Kidney (tissue), 22 donors: ENCODE measurements at places on chromosomes 5 and 9. TPM values are rescaled to one million over a fixed set of nuclear protein-coding genes. Genes with fewer than 3 reads are reported as not detected.

CCL27 gene
- total RNA-seq = not detected

C5orf58 gene
- not detected for total RNA-seq

GLIPR2 gene
- 19.6 TPM for total RNA-seq

- H3K4me1 ChIP-seq = no peaks in the 10 kb centered on the region
- H3K27me3 ChIP-seq = no peaks in the 10 kb centered on the region
- no peaks in the 10 kb centered on the region for H3K36me3 ChIP-seq
- no peak for DNase-seq
Measured at GRCh38 chr5:113044776-113045465, 68.3 kb downstream of the DCP2 start.

DNA sequence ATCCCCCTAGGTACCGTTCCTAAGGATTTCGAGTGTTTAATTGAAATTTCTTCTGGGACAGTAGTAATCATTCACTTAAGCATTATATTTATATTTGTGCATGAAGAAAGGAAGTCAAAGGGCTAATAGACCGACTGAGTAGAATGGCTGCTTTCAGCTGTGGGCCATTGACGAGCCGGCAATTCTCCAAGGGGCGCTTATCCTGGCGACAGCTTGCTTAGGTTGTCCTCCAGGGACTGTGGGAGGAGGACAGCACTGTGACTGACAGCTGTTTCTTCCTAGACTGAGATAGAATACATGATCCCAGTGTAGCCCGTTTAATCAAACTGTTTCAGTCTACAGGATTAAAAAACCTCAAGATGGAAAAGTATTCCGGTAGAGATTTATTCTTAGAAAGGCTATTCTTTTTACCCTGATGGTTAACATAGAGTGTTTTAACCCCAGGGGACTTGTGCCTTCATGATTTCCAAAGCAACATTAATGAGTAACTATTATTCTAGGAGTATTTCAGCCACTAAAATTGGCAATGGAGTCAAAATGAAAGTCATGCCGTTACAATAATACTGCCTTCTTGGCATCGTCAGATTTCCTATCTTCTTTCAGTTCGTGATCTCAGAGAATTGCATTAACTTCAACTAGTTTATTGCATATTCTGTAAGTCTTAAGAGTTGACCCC, 943.1 kb upstream of the WWC1 start:
- no peak overlapping the region for H3K27ac ChIP-seq
- H3K4me3 ChIP-seq = no peak overlapping the region
- no peaks in the 10 kb centered on the region for H3K27me3 ChIP-seq
- no peaks in the 10 kb centered on the region for H3K36me3 ChIP-seq

DNA sequence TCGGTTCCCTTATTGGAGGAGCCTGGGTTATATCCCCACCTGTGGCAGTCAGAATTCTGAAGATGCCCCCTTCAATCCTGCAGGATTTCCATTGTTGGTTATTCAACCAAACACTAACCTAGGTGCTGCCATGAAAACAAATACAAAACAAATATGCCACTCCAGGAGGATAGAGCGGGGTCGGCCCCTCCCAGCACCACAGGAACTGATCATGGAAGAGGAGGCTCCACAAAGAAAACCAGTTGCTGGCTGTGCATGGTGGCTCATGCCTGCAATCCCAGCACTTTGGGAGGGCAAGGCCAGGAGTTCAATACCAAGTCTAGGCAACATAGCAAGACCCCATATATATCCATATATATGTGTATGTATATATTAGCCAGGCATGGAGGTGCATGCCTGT, 13.2 kb upstream of the ADGRD2 start:
- no peaks in the 10 kb centered on the region for H3K27me3 ChIP-seq
- H3K27ac ChIP-seq = no peak overlapping the region
- no peaks in the 10 kb centered on the region for H3K4me1 ChIP-seq
- H3K4me3 ChIP-seq = no peak overlapping the region

GRCh38 chr5:131413605-131414559, 150.0 kb downstream of the CDC42SE2 start:
- no peak overlapping the region for H3K4me3 ChIP-seq
- no peak for DNase-seq
- H3K27ac ChIP-seq = no peak overlapping the region
- H3K4me1 ChIP-seq = peaks cover 5% of the 10 kb centered on the region
- H3K27me3 ChIP-seq = no peaks in the 10 kb centered on the region

DNA sequence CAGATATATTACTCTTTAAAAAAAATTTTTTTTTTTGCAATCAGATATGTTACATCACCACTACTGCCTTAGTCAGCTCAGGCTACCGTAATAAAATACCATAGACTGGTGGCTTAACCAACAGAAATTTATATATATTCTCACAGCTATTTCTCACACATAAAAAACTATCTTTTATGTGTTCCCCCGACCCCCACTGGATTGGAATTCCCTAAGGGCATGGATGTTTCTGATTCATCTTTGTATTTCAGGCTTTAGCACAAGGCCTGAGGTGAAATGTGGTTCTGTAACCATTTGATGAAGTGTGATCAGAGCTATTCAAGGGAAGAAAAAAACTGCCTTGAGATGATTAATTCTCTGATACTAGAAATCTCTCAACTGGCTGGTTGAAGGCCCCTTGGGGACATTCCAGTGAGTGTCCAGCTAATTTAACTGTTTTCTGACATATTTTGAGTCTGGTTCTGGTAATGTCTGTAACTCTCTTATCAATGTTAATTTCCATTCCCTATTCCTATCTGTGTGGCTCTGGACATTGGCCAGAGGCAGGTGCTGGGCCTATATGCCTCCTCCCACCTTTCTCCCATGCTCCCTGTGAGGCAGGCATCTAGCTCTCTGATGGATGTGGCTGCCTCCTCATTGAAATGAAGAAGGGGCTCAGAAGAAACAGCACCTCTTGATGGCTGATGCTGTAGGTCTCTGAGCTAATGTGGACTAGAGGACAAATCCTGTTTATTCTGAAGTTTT, 2.5 kb downstream of the CD14 start:
- H3K36me3 ChIP-seq = no peaks in the 10 kb centered on the region
- H3K4me3 ChIP-seq = no peak overlapping the region
- H3K27me3 ChIP-seq = peaks cover 7% of the 10 kb centered on the region
- peak overlapping the region; percentile 43 for H3K27ac ChIP-seq
- no peak for DNase-seq
